GM12865 (cell line): ENCODE measurements at places on chromosomes 4 and X.

DNA sequence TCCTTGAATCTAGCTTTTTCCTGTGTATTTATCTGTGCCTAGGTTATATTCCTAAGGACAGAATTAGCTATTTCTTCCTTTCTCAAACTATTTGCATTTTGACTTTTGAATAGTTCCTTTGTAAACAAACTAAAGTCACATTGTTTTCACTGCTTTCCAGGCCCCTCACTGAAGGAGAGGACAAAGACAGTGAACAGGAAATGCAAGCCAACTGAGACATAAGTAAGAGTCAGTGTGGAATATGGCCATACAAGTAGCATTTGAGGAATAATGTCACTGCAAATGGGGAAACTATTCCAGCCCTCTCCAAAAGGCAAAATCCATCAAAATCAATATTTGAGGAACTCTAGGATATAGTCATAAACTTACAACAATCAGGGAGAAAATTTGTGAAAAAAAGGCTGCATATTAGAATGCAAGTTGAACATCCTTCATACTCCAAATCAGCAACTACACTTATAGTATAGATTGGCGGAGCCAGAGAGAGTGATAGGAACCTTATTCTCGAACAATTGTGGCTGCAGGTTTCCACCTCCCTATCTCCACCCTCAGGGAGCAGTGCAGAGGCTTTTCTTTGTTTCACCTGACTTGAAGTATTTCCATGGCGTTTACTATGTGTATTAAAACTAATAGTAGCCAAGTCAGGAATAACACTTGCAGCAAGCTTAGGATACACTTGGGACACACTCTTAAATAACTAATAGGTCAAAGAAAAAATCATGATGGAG is 1110.4 kb upstream of the ADGRL3 start:
- no peak for DNase-seq

- DNase-seq = peak; percentile 16
Observed at GRCh38 chrX:108090491-108091263, 665 bp downstream of the PSMD10 start.

- no peak for DNase-seq
Observed at GRCh38 chr4:79241846-79242245, 84.0 kb downstream of the NAA11 start.

- no peak for DNase-seq
Observed at GRCh38 chr4:174340714-174341113, 57.0 kb downstream of the CEP44 start.

DNA sequence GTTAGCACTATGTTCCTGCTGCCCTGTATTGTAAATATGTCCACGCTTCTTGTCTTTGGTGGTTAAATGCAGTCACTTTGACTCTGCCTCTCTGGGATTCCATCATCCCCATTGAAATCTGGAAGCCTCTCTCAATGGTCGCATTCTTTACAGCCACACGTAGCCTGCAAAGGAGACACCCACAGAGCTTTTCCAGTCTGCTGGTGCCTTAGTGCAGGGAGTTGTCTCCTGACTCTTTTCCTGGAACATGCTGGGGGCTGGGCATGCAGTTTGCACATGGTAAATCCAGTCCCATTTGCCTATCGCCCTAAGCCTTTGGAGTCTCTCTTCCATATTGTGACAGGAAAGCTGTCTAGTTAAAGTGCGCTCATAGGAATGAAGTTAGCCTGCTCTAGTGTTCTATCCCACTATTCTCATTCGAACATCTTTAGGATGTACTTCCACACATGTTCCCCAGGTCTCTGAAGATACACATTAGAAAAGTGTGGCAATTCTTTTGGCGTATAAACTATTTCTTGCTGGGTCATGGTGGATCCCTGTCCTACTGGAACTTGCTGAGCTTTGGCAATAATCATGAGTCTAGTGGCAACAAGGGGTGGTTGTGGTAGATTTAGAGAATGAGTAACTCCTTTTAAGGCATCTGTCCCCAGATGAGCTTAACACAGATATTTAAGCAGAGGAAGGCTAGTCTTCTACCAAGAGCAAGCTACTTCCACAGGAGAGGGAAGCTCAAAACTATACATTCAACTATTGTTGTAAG is 33.7 kb downstream of the COQ2 start:
- no peak for DNase-seq

GRCh38 chr4:105246712-105247111 is 100.0 kb downstream of the TET2 start:
- no peak for DNase-seq

DNA sequence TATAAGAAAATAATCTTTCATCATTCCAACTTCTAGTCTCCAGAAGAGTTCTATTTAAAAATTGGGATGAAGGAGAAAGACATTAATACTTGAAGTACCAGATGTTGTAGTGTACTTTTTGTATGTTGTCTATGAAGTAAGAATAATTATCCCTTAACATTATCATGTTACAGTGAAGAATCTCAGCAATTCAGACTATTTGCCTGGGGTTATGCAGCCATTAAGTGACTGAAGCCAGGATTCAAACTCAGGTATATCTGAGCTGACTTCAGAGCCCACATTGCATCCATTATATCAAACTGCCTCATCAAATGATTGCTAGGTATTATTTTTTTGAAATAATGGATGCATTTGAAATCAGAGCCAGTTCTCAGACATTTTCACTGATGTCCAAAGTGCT is 76.1 kb upstream of the FHDC1 start:
- DNase-seq = no peak

GRCh38 chr4:168398589-168398988 is 80.0 kb upstream of the DDX60 start:
- DNase-seq = no peak

- peak; percentile 60 for DNase-seq
Observed at GRCh38 chr4:83138946-83139345, 24.4 kb upstream of the PLAC8 start.

DNA sequence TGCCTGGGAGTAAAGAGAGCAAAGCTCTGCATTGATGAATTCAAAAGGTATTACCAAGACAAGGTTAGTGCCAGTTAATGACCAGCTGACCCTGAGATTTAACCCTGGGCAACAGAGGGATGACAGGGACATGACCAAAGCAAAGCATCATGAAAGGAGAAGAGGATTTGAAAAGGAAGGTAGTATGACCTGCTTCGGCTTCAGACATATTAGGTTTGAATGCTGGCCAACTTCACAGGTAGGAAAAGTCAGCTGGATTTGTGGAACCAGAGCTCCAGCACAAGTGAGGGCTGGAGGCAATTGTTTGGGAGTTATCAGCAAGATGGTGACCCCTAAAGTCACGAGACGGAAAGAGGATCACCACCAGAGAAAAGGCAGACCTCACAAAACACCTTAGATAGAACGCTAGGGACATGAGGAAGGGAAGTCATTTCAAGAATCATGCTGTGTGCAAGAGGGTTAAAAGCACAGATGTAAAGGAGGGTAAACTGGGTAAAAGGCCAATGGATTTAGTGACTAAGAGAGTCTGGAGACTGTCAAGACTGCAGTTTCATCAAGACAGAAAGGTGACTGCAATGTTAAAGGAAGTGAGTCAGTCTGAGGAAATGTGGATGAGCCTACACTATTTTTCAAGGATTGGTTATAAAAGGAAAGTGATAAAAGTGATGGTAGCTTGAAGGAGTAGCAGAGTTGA is 45.6 kb downstream of the SH3RF1 start:
- peak; percentile 52 for DNase-seq

DNA sequence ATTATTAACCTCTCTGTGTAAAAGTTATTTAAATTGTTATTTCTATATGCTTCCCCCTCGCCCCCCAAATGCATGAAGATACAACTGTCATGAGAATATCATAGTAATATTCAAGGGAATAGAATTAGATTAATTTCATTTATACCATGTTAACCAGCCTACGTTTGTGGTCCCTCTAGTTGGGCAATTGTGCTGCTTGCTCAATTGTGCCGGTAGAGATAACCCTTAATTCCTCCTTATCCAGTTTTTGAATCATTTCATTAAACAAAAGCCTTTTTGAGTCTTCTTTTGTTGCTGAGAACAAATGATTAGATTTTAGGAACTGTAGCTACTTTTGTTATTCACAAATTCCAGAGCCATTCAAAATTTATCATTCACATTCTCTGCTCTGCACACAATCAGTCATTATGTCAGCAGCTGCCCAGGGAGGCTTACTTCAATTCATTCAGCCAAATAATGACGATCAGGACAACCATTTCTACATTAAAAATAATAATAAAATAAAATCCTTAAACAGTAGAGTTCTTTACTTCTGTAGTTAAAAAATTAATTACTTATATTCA is 98.1 kb downstream of the ADGRL3 start:
- DNase-seq = no peak

DNA sequence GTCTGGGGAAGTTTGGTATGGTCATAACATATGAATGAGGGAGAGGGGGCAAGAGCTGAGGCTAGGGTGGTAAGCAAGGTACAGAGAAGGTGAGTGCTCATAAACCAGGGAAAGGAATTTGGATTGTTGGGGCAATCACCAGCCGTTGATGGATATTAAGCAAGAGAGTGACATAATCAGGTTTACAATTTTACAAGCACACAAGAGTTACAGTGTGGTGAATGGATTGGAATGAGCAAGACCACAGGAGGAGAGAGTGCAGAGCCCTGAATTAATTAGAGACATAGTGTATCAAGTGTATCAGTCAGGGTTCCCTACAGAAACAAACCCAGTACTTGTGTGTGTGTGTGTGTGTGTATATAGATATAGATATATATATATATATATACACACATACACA is 18.7 kb upstream of the FMR1NB start:
- DNase-seq = no peak

GRCh38 chrX:103741879-103742278 is 31.2 kb downstream of the TMEM31 start:
- DNase-seq = no peak

DNA sequence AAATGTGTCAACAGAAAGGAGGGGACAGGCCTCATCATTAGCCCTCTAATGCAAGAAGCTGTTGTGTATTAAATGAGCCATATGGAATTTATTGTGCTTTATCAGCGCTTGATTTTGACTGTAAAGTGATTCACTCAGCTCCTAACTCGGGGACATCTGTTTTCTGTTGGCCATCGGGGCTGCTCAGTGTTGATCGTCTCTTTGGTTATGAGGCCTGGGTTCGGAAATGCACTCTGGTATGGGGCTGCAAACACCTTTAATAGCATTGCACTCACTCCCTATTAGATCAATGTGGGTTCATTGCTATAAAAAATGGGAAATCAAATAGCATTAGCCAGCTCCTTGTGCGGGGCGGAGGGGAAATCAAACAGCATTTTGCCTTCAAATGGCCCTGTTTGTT is 6.4 kb downstream of the ARX start:
- no peak for DNase-seq

GRCh38 chrX:47351706-47352105 is 18.7 kb upstream of the ZNF157 start:
- DNase-seq = no peak

DNA sequence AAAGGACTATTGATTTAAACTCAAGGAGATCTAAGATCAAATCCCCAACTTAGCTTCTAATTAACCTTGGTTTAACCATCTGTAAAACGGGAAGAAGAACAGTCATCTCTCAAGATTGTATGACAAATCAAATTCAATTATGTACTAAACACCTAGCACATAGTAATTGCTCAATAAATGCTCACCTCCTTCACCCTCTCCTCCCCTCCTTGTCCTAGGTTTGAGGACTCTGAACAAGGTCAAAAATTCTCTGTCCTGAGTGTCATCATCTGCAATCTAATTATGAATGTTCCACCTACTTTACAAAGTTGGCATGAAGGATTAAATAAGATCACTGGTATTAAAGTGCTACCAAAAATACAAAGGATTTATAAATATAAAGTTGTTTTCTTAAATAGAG is 320.1 kb upstream of the PPARGC1A start:
- no peak for DNase-seq

GRCh38 chrX:124194199-124194598 is 138.3 kb upstream of the TEX13D start:
- DNase-seq = no peak

DNA sequence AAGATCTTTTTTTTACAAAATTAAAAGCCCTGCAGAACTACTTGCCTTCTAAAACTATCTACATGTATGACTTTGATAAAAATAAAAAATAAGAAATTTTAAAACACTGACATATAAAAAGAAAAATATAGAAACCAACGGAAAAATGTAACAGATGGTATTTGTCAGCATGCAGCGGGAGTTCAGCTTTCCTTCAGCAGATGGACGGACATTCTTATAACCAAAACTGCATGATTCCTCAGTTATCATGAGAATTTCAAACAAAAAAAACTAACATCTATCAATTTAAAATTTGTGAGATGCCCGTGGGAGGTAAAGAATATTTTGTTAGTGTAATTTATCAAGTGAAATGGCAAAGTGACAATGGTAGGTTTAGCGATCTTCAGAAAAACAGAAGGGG is 23.2 kb downstream of the RWDD4 start:
- no peak for DNase-seq

- no peak for DNase-seq
Observed at GRCh38 chr4:6393544-6394475, 78.6 kb downstream of the PPP2R2C start.

GRCh38 chr4:88911246-88912212 is 145.5 kb downstream of the FAM13A start:
- DNase-seq = no peak

GRCh38 chr4:180823108-180823507 is 1420.1 kb upstream of the TENM3 start:
- DNase-seq = no peak

- DNase-seq = no peak
Observed at GRCh38 chr4:98030059-98030458, 113.2 kb downstream of the STPG2 start.

DNA sequence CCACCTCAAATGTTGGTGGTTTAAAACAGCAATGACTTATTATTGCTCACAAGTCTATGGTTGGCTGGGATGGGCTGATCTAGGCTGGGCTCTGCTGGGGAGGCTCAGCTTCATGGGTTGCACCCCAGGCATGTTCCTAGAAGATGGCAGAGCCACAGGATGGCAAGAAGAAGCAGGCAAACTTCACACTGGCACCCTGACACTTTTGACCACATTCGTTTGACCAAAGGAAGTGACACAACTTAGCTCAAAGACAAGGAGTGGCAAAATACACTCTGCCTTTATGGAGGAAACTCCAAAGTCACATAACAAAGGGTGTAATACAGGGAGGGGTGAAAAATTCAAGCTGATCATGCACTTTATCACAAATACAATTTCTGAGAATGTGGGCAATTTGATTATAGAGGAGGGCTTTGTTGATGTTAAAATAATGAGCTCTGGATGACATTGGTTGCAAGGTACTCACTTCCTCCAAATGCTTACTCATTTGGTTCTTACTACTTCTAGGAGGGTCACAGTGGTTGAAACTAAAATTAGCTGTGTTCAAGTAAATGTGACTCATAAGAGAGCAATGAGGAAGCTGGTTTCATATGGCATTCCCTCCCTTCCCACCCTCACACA is 249.2 kb upstream of the RPS6KA3 start:
- DNase-seq = peak; percentile 68
